ENCODE measurements at places on chromosomes 5 and 9.

GRCh38 chr9:116692616-116693015 is 5.5 kb downstream of the TRIM32 start:
- no peak for DNase-seq

- DNase-seq = no peak
These were observed 52.7 kb upstream of the IFNK start for GRCh38 chr9:27471366-27471765.

GRCh38 chr9:19162026-19162366 is 34.7 kb upstream of the PLIN2 start:
- no peak for DNase-seq

DNA sequence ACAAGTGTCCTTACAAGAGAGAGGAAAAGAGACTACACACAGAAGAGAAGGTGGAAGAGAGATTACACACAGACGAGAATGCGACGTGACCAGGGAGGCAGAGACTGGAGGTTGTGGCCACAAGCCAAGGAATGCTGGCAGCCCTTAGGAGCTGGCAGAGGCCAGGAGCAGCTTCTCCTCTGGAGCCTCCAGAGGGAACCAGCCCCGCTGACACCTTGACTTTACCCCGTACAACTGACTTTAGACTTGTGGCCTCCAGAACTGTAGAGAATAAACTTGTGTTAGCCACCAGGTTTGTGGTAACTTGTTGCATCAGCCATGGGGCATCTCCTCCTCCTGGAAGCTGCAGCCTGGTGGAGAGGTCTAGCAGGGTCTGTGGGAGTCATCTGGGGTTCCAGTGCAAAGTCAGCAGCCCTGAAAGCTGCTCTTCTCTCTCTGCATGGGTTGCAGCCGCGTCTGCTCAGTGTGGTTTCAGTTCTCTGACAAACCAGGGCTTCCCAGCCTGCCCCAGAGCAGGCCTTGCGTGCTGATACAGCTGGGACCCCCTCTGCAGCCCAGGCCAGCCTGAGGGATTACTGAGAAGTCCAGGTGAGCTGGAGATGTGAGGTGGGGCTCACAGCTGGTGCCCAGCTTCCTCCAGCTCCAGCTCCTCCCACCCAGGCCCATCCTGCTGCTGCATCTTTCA is 30.8 kb upstream of the CNOT6 start:
- DNase-seq = no peak

DNA sequence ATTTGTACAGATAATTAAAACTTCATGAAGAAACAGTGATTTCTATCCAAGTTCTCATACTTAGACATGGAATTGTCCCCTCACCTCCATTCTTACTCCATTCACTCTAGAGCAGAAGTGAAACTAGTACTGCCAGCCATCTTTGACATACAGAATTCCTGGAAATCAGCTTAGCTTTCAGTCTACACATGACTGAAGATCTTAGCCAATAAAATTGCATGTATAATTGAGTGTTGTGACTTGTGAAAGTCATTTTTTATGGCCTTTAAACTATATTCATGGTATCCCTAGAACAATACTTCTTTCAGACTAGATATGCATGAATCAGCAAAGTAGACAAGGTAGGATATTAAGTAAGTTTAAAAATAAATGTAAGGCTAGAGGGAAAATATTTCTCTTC is 705.2 kb upstream of the ZNF608 start:
- no peak for DNase-seq

DNA sequence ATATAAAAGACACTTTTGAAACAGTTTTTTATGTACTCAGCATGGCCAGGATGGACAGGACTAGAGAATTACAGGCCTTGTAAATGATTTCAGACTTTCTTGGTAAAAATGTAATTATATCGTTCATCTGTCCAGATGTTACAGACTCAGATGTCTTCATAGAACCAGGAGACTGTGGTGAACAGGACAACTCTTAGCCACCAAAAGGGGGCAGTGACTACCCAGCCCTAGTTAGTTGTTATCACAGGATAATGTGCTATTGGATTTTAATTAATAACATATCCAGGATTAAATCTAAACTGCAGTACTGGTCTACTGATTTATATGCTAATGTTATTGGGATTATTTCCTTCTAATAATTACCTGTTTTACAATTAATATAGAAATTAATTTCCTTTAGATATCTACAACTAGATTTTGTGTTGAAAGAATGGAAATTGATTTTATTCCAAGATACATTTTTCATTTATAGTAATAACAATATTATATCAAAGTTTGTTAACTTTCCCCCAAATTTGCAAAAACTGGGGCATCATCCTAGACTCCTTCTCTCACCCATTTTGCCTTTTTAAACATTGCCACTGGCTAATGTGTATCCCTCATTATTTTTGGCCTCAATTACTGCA is 99.4 kb downstream of the MTREX start:
- no peak for DNase-seq

- DNase-seq = no peak
These were observed 60.1 kb upstream of the GNA14 start for GRCh38 chr9:77708064-77708815.

DNA sequence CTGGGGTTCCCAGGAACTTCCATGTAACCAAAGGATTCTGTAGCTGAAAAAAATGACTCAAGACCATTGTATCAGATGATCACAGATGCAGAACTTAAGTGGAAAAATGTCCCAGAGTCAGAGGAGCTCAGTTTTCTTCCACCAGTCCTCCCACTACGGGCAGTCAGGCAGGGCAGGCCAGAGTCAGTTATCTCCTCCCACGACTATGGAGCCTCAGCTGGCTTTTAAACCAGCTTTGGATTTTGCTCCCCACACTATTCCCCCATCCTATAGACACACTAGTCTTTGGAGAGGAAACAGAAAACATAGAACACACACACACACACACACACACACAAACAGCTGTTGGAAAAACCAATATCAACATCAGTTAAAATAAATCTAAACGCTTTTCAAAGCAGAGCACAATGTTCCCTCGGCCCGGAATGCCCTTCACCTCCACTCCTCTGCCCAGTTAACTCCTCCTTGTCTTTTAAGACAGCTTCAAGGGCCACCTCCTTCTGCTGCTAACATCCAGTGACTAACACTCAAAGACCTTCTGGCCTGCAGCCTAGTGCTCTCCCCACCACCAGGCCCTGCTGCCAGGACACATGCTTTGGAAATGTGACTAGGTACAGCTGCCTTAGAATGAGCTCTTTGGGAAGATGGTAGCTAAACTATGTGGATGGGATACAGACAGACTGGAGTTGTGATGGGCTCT is 56.8 kb downstream of the NIPAL4 start:
- no peak for DNase-seq

DNA sequence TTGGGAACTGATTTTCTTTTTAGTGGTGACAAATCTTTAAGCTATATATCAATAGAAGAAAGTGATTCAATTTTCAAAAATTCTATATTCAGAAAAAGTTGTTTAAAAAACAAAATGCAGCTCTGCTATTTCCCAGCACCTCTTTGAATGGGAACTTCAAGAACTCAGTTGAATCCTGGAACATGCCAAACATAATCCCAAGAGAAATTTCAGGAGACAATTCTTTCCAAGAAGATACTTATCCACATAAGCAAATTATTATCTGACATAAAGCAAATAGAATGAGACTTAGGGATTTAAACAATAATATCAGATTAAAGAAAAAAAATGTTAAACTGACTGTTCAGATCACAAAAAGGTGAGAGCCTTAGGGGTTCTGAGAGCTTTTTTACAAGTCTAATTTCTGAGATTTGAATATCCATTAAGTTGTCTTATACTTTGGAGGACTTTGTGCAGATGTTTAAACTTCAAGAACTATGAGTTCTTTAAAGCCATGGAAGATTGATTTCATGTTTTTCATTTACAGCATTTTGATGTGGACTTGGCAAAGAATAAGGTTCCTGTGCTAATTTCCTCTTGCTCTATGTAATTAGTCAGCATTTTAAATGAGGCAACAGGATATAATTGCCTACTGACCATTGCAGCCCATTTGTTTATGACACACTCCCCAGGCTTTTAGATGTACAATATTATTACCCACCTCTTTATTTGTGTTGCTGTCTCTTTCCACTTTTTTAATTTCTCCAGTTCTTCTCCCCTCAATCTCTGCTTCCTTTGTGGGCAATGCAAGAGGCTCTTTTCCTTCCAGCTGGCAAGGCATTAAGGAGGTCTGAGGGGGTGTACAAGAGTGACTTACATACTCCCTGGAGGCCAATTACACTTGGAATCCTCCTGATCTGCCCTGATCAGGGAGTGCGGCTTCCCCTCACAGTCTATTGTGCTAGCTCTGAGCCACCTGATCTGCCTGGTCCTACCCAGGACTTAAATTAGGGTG is 419.1 kb downstream of the NR2F1-AS1 start:
- no peak for DNase-seq

DNA sequence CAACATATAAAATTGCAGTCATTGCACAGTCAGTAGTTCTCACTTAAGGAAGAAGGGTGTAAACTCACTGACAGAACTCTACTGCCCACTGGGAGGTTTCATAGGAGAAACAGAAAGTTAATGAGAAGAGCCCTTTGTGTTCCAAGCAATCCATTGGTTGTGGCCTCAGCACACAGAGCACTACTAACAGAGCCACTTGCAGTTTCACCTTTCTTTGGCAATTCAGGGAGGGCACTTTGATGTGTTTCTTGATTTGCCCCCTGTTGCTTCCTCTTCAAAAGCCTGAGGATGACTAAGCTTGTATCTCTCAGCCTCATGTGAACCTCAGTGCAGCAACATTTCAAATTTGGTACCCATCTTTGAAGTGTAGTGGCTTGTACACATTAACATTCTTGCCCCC is 409.4 kb downstream of the DMRTA1 start:
- DNase-seq = no peak

- peak; percentile 6 for DNase-seq
These were observed 321.6 kb downstream of the CEMIP2 start for GRCh38 chr9:71446473-71447411.

- no peak for DNase-seq
These were observed at the start of gene MEIKIN for GRCh38 chr5:131945551-131946168. MEIKIN (minus strand) TSS chr5:131945663; CDS start chr5:131945505, 158 bp downstream.

DNA sequence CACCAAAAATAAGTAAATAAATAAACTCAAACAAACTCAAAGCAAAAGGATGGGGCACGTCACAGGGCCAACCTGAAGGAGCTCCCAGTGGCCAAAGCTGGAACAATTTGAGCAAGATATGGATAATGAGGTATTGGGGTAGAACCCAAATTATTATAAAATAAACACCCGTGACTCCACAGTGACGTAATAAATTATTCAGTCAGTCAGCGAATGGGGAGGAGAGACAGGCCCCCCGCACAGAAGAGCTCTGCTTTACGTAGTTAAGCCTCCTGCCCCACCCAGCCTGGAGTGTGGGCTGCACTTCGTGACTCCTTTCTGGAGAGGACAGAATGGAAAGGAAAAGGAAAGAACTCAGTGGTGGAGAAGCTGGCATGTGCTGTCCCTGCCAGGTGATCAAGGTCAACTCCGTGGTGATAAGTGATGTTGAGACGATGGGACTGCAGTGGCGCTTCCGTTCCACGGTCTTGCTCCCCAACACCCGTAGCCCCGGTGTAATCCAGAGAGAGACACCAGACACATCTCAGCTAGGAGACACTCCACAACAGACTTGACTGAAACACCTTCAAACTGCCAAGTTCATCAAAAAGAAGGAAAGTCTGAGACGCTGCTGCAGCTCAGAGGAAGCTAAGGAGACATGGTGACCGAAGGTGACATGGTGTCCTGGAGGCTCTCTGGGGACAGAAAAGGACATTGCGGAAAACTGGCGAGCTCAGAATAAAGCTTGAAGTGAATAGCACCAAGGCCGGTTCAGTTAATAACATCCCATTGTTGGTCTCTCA is 83.3 kb upstream of the COL5A1 start:
- no peak for DNase-seq

- DNase-seq = no peak
These were observed 308.0 kb upstream of the RPS23 start for GRCh38 chr5:82586181-82586580.

GRCh38 chr9:90966480-90967144 is 165.0 kb downstream of the SYK start:
- no peak for DNase-seq

- no peak for DNase-seq
These were observed 51.8 kb downstream of the RANBP17 start for GRCh38 chr5:170913573-170913972.

DNA sequence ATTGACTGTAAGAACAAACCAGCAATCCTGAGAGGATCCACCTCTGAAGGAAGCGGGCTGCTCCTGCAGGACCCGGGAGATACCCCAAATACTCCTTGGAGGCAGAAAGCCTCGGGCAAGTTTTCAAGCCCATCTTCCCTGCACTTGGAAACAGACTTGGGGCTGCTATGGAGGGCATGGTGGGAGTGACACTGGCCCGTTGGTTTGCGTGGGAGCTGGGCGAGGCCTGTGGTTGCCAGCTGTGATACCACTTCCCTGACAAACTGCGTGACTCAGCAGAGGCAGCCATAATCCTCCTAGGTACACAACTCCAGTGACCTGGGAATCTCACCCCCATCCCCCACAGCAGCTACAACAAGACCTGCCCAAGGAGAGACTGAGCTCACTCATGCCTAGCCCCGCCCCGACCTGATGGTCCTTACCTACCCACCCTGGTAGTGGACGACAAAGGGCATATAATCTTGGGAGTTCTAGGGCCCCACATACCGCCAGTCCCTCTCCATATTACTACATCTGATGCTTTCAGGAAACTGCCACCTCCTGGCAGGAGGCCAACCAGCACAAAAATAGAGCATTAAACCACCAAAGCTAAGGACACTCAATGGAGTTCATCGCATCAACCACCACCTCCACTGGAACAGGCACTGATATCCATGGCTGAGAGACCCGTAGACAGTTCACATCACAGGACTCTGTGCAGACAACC is 38.1 kb upstream of the VLDLR start:
- DNase-seq = no peak

DNA sequence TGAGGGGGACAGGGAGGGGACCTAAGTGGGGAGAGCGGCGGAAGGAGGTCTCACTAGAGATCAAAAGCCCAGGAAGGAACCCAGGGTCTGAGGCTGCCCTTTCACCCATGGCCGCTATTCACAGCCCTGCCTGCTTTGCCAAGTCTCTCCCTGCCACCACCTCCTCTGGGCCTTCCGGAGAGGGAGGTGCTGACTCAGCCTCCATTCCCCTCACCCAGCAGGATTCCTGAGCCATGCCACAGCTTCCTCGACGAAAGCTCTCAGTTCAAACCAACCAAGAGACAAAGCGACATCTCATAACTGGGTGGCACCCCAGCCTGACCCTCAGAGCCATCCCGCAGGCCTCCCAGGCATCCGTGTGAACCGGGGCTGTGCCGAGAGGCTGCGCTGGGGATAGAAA is 36.7 kb downstream of the PAX5 start:
- no peak for DNase-seq

Data from stimulated activated CD8-positive, alpha-beta memory T cell treated with anti-CD3 and anti-CD28 coated beads, Interleukin-7, amount 100 ng/mL, for 24 hours (primary cell).